ENCODE measurements at places on chromosomes 3 and 15. TPM values are rescaled to one million over a fixed set of nuclear protein-coding genes. Genes with fewer than 3 reads are reported as not detected.

DNA sequence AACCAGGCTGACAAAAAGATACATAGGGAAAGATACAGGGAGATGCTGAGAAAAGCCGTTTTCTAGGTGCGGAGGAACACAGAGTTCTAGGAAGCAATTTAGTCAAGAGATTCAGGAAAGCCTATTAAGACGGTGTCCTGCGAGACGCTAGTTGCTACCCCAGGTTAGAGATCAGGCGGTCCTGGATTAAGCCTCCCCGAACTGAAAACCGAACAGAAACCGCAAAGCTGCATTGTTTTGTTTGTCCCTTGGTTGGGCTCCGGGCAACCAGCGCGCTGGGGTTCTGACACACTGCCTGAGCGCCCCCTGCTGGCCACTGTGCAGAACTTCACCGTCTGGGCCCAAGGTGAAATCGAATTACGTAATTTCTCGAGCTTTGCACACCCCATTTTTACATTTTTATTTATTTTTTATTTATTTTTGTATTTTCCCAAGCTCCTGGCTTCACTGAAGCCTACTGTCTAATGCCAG is 37.3 kb upstream of the NDUFB4 start:
- peak; percentile 95 for DNase-seq

DNA sequence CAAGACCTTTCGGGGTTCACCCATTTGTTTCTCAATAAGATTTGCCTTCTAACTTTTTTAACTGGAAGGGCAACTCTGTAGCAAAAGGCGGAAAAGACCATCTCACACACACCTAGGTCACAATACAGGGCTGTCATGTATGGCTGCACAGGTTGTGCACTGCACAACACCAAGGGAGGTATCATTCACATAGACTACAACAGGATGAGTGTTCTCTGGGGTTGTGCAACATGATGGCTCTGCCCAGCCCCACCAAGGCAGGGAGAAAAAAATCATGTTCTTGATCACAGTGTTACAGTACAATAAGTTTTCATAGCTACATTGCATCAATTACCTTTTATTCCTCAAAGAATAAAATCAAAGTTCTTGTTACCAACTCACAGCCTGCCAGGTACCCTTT is 52.8 kb downstream of the ANXA2 start:
- DNase-seq = no peak

- no peak for DNase-seq
These were observed 154.1 kb upstream of the GOLIM4 start for GRCh38 chr3:168249550-168250414.

GRCh38 chr3:173938616-173939015 is 541.1 kb downstream of the NLGN1 start:
- DNase-seq = no peak

DNA sequence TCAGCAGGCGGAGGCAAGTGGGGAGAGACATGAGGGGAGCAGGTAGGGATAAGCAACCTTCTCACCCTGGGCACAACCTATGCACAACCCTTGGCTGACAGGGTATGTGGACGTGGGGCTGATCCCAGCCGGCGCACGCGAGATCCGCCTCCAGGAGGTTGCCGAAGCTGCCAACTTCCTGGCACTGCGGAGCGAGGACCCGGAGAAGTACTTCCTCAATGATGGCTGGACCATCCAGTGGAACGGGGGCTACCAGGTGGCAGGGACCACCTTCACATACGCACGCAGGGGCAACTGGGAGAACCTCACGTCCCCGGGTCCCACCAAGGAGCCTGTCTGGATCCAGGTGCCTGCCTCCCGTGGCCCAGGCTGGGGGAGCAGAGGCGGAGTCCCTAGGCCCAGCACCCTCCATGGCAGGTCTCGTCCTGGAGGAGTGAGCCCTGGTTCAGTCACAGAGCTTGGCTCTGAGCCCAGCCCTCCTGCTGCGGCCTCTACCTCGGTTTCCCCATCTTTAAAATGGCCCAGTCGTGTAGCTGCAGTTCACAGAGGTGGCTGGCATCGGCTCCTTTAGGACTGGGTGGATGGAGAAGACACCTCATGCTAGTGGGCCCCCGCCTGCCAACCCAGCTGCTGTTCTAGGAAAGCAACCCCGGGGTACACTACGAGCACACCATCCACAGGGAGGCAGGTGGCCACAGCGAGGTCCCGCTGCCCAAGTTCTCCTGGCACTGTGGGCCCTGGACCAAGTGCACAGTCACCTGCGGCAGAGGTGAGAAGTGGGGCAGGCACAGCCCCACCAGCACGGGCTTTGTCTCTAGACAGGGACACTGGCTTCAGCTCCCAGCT is 96.0 kb downstream of the TBC1D2B start:
- DNase-seq = peak; percentile 83

- no peak for DNase-seq
These were observed 2.9 kb upstream of the ZNF710 start for GRCh38 chr15:89998141-89998661.

- no peak for DNase-seq
These were observed 17.1 kb downstream of the ZFAND6 start for GRCh38 chr15:80076321-80077318.

DNA sequence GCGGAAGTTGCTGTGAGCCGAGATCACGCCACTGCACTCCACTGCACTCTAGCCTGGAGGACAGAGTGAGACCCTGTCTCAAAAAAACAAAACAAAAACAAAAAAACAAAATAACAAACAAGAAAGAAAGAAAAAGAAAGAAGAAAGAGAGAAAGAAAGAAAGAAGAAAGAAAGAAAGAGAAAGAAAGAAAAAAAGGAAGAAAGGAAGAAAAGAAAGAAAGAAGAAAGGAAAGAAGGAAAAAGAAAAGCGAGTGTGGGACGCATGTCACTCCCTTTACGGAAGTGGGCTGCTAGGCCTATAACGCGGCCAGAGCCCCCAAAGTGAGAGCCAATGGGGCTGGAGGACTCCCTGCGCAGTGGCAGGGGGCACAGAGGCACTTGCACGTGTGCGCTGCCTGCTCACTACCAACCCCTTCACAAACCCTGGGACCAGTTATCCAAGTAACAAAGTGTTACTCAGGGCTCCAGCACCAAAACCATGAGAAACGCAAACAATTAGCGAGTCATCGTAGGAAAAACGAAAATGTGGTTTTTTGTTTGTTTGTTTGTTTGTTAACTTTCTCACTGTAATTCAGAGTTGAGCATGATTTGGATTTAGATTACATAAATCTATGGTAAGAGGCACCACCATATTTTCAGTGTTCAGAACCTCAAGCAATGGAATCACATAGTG is 40.8 kb upstream of the ATP1B3 start:
- no peak for DNase-seq

DNA sequence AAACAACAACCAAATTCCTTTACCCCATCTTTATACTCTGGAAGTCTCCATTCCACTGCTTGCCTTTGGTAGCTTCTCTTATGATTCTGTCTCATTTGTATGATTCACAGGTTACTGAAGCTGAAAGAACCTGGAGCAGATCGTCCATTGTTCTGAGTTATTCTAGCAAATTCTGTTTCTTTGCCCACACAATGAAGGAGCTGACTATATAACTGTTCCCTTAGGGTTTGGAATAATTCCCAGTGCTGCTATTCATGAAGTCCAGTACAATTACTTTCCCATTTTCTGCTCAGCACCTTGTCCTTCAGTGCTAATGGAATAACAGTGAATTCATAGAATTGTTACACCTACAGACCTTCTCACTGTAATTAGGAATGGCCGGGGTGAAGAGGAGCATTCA is 167.8 kb downstream of the CHST2 start:
- no peak for DNase-seq

GRCh38 chr3:127668906-127669305 is 3.8 kb upstream of the ABTB1 start:
- DNase-seq = peak; percentile 83

- DNase-seq = no peak
These were observed 124.3 kb downstream of the SNRK start for GRCh38 chr3:43410592-43410991.

- DNase-seq = no peak
These were observed 284.0 kb upstream of the GADL1 start for GRCh38 chr3:31178467-31178866.

- DNase-seq = no peak
These were observed 3.0 kb downstream of the DUOXA1 start for GRCh38 chr15:45126535-45127158.

- DNase-seq = no peak
These were observed 68.0 kb downstream of the SH3GL3 start for GRCh38 chr15:83515164-83515563.

GRCh38 chr3:43171748-43172147 is 65.9 kb upstream of the POMGNT2 start:
- no peak for DNase-seq

GRCh38 chr3:67635806-67636205 is 18.6 kb downstream of the SUCLG2 start:
- no peak for DNase-seq

DNA sequence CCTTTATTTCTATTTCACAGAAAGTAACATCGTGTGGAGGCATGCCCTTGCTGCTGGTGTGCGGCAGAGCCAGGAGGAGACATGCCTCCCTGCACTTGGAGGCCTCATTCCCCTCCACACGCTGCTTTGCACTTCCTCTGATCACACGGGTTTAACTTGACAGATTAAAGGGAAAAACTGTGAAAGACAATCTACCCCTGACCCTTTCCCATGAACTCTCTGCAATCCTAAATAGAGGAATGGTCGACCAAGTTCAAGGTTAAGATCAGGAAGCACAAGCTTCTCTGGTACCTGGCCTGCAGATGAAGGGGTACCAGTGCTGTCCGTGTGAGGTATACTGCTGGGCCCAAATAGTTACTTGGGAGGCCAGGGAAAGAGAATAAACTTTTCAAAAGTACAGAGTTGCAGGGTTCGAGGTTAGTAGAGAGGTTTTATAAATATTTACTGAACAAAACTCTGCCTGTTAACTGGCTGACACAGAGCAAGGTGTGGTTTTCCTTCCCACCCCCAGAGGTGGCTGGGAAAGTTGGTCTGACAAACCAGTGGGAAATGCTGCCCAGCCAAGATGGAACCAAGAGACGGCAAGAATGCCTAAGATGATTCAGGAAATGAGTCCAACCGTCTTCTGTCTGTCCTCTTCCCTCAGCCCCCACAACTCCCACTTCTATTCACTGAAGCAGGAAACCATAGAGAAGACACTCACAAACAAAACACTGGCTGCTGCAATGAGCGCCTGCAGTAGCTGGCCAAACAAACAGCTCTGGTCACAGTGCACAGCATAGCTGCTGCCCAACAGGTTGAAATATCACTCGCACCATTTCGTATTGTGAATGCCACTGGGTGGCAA is 79.6 kb downstream of the IGF2BP2 start:
- no peak for DNase-seq

GRCh38 chr3:144350125-144350524 is 378.5 kb downstream of the DIPK2A start:
- DNase-seq = no peak

- DNase-seq = no peak
These were observed 1.6 kb downstream of the PTX3 start for GRCh38 chr3:157438194-157438730.

GRCh38 chr3:119211193-119211592 is 29.5 kb downstream of the B4GALT4 start:
- no peak for DNase-seq

- no peak for DNase-seq
These were observed 48.3 kb downstream of the MAP6D1 start for GRCh38 chr3:183777016-183777618.

- no peak for DNase-seq
These were observed 4.3 kb downstream of the PRKCI start for GRCh38 chr3:170226426-170226960.

- DNase-seq = no peak
These were observed 85.9 kb downstream of the NCEH1 start for GRCh38 chr3:172624999-172625398.

GRCh38 chr3:161266731-161267150 is 45.6 kb downstream of the NMD3 start:
- DNase-seq = no peak

DNA sequence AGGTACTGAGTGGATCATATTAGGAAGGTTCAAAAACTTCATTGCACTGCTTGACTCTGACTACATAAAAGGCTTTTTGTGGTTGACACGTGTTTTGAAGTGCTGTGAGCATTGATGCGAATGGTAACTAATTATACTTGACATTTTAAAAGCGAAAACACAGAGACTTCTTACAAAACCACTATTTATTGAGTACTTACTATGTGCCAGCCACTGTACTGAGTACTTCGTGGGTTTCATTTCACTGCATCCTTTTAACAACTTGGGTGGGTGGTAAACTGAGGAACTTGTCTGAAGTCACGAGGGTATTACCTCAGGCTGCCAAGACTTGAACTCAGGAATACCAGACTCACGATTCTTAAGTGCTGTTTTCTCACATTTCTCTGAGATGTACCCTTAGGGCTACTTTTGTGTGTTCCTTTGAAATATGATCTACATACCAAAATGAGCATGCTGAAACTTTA is 45.3 kb upstream of the PPP4R2 start:
- no peak for DNase-seq

- no peak for DNase-seq
These were observed 95.7 kb downstream of the DLG1 start for GRCh38 chr3:197202694-197203093.

GRCh38 chr15:52464478-52464877 is 64.2 kb downstream of the MYO5A start:
- DNase-seq = no peak

GRCh38 chr15:45346381-45346780 is 32.0 kb downstream of the GATM start:
- DNase-seq = no peak

GRCh38 chr3:62622553-62623174 is 249.3 kb upstream of the FEZF2 start:
- no peak for DNase-seq

DNA sequence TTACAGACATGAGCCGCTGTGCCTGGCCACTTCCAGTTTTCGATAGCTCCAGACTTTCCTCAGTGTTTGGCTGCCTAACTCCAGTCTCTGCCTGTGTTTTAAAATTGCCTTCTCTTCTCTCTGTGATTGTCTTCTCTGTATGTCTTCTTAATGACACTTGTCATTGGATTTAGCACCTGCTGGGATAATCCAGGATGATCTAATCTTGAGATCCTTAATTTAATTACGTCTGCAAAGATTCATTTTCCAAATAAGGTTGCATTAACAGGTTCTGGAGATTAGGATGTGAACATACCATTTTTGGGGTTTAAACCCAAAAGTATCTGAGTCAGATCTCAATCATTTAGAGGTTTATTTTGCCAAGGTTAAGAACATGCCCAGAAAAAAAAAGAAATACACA is 222.2 kb upstream of the PDZRN3 start:
- DNase-seq = no peak

ADAMTSL3 gene
- 5.8 TPM for total RNA-seq

FAM107A gene
- total RNA-seq = 39.2 TPM

ZNF80 gene
- not detected for total RNA-seq

ANAPC13 gene
- 51.1 TPM for total RNA-seq

EAF2 gene
- total RNA-seq = 7.2 TPM

CYP1A2 gene
- not detected for total RNA-seq

GASK1A gene
- 11.9 TPM for total RNA-seq

RLBP1 gene
- total RNA-seq = not detected

SLITRK3 gene
- total RNA-seq = not detected

IQCF5 gene
- not detected for total RNA-seq

GHSR gene
- total RNA-seq = not detected

MELTF gene
- total RNA-seq = 28.2 TPM

SKOR1 gene
- total RNA-seq = 0.26 TPM

SLC22A13 gene
- 1.00 TPM for total RNA-seq

NLGN1 gene
- total RNA-seq = 6.5 TPM

TRH gene
- total RNA-seq = not detected

CHRM5 gene
- not detected for total RNA-seq

SCG5 gene
- total RNA-seq = 5.3 TPM

All from mesenteric fat pad (tissue), 1 donor.